ENCODE measurements at places on chromosomes 7 and 10.

GRCh38 chr7:146683439-146683838, 566.8 kb downstream of the CNTNAP2 start:
- DNase-seq, result no peak

- no peak for DNase-seq
Observed at GRCh38 chr10:1809139-1809741, 71.9 kb upstream of the ADARB2 start.

GRCh38 chr7:142797391-142798377, 26.9 kb downstream of the PRSS2 start:
- no peak for DNase-seq

DNA sequence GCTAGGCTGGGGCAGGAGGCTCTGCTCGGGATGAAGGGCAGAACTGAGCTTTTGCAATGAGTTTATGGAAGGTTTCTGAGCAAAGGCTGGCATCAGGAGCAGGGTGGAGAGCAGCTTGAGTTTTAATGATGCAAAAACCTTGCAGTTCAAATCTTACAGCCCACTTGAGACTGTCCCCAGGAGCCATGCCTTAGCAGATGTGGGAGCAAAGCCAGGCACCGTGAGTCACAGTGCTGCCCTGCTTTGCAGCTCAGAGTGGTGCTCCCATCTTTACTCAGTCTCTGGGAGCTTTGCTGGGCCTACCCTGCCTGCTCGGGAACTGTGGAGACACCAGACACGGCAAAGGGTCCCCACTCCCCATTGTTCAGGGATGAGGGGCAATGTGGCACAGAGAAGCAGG, 122.4 kb upstream of the NPS start:
- DNase-seq, result no peak

- DNase-seq, result no peak
Observed at GRCh38 chr7:79414910-79415309, 38.6 kb downstream of the MAGI2 start.

DNA sequence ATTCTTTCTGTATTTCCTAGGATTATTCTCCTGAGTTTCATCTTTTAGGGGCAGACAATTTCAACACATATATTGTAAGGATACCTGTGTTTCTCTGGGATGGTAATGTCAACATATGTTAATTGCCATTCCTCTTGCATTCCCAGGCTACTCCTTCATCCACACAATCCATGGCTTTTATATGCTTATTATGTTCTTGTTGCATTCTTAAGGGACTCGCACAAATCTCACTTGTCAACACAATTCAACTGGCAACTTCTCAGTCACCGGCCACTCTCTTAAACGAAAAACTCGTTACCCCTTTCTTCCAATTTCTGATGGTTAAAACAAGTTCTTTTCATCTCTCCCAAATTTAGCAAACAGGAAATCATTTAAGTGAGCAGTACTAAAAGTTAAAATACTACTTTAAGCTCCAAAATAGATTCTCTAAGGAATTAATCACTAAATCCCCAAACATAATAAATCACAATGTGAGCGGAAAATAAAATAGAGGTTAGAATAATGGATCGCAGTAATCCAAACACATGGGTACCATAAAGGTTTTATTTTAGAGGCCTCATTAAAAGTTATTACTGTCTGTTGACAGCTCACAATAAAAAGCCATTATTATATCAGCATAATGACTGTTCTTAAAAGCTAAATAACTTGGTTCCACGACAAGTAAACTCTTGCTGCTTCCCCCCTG, 223.2 kb downstream of the ELMO1 start:
- no peak for DNase-seq

DNA sequence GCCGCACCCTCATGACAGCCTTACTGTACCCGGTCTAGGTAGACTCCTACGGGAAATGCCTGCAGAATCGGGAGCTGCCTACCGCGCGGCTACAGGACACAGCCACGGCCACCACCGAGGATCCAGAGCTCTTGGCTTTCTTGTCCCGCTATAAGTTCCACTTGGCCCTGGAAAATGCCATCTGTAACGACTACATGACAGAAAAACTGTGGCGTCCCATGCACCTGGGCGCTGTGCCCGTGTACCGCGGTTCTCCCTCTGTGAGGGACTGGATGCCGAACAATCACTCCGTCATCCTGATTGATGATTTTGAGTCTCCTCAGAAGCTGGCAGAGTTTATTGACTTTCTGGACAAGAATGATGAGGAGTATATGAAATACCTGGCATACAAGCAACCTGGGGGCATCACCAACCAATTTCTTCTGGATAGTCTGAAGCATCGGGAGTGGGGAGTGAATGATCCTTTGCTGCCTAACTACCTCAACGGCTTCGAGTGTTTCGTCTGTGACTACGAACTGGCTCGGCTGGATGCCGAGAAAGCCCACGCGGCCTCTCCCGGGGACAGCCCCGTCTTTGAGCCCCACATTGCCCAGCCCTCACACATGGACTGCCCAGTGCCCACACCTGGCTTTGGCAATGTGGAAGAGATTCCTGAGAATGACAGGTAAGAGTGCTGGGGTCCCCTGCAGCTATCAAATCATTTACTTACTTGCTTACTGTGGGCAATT, 8.5 kb upstream of the CHCHD1 start:
- no peak for DNase-seq

DNA sequence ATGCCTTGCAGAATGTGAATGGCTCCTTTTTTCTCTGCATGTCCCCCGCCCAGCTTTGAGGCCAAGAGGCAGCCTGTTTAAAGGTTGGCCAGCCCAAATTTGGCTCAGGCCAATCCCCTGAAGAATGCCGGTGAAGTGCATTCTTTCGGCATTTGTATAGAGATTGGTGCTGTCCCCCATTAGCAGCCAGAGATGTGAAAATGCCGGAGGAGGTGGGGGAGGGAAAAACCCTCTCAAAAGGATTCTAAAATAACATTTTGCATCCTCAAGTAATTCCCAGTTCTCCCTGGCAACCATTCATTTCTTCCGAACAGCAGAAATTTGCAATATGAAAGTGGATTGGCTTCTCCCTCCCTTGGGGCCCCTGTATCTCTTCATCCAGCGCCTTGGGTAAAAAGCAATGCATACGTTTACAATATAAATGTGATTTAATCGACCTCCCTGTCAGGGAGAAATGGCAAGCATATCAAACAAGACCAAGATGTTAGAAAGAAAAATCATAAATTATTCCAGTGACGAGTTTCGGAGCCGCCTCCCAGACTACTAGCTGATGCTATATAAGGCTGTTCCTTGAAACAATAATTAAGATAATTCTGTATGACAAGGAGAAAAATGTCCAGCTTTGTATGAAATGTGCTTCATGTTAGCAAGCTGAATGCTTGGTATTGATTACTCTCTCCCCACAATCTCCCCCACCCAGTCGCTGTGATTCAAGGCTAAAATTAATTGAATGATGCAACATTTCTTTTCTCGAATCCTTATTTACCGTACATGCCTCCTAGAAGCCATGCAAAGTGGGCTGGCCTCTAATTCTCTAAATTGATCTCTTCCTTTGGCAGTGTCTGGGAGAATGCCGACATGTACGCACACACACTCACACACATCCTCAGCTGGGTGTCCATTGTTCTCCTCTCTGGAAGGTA, 323.7 kb downstream of the RPS24 start:
- DNase-seq, result no peak

GRCh38 chr10:2944788-2945187, 122.6 kb upstream of the PFKP start:
- no peak for DNase-seq

- no peak for DNase-seq
Observed at GRCh38 chr7:69996121-69996520, 397.8 kb downstream of the AUTS2 start.

- no peak for DNase-seq
Observed at GRCh38 chr7:16753932-16754855, 639 bp downstream of the TSPAN13 start.

DNA sequence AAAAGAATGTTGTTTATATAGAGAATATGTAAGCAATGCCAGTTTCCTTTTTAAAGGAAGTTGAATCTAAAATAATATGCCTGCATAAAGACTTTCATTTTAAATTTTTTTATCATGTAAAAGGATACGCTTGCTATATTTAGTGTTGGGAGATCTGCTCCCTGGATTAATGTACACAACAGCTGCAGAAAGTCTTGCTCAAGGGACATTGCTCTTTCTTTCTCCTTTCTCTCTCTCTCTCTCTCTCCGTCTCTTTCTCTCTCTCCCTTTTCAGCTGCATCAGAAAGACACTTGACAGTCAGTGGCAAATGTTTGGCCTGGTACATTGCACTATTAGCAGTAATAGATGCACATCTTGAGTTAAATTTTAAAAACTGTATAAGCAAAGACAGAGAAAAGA, 739 bp downstream of the MYPN start:
- DNase-seq, result no peak

DNA sequence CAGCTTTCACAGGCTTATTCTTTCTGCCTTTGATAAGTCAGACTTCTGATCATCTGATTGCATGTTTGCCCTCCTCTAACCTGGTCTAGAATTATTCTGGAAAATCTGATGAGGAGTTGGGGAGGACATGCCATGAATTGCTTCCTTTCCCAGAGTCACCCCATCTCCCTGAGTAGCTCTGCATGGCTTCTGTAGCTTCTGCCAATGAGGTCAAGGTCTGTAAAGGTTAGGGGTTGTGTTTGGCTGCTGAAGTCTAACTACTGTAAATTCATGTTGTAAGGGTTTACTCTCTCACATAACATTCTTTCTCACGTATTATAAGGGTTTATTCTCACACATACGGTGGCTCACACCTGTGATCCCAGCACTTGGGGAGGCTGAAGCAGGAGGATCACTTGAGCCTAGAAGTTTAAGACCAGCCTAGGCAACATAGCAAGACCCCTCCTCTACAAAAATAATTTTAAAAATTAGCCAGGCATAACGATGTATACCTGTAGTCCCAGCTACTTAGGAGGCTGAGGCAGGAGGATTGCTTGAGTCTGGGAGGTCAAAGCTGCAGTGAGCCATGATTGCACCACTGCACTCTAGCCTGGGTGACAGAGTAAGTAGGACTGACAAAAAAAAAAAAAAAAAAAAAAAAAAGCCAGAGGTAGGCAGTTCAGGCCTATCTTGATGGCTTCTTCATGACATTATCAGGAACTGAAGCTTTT, 10.7 kb downstream of the GSTO2 start:
- no peak for DNase-seq

DNA sequence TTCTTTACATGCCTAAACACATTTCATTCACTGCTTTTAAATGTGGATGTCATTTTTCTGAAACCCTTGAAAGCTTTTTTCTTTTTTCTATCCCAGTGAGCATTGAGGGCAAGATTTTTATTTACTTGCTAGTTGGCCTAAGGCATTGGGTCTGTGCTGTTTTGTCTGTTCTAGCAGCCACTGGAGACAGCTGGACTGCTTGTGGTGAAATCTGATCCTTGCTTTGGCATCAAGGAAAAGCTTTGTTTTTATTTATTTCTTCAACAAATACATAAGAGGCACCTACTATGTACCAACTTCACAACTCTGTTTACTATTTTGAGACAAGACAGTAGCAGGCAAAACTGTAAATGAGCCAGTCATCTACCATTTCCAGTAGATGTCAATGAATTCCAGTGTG, 28.4 kb upstream of the PDLIM1 start:
- DNase-seq, result no peak

All from activated CD4-positive, alpha-beta T cell treated with anti-CD3 and anti-CD28 coated beads, Interleukin-2, amount 50 U/mL, for 4 hours (primary cell).